ENCODE measurements at places on chromosomes 3 and 15.
A peak's percentile ranks its signal among the peaks of the same experiment; 100 is the strongest.

- DNase-seq = no peak
These were observed 235.3 kb upstream of the ST8SIA2 start for GRCh38 chr15:92158426-92158825.

DNA sequence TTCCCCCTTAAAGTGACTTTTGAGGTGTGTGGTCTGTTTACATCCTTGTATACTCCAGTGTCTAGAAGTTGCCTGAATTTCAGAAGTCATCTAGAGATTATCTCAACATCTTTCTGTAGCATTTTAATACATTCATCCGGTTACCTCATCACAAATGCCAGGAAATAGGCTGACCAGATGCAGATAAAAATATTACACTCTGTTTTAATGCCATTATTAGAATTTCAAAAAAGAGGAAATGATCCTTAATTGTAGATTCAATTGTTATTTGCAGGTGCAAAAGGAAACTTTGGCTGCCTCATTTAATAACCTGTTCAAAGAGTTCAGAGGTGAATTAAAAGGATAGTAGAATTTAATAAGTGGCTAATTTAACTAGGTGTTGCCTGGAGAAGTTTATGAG, 290.9 kb downstream of the C3orf38 start:
- DNase-seq = no peak

DNA sequence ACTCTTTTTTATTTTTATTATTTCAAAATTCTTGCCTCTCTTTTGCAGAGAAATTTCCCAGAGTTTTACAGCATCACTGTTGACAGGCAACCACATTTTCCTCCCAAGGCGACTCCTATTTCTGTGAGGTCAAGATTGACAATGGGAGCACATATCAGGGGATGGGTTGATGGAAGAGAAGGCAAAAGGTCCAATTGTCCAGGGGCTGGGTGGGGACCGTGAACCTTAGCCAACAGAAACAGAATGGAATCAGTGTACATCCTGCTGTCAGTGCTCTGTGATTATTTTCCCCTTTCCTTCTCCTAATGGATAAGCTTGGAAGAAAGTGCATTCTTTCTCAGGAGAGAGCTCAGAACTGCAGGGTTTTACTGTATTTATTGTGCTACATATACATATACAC, 42.4 kb downstream of the CNTN6 start:
- no peak for DNase-seq

DNA sequence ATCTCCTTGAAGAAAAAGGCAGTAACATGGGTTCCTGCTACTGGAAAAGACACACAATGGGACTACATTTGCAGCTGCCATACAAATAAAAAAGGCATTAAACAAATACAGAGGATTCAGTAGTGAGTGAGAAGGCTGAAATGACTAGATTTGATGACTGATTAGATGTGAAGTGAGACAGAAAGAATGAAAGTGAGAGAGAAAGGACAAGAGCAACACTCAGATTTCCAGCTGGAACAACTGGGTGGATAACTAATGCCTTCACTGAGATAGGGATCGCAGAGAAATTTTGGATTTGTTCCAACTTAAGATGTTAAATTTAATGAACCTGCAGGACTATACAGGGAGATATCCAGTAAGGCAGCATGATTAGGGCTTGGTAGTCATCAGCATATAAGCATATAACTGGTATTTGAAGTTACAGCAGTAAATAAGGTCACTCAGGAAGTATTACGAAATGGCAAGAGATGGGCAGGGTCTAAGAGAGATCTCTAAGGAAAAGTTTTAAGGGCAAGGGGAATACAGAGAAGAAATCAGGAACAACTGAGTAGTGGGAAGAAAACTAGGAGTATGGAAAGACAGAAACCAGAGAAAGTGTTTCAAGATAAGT, 8.2 kb downstream of the OSBPL11 start:
- DNase-seq = no peak

GRCh38 chr3:168154089-168154488, 58.4 kb upstream of the GOLIM4 start:
- DNase-seq = no peak

DNA sequence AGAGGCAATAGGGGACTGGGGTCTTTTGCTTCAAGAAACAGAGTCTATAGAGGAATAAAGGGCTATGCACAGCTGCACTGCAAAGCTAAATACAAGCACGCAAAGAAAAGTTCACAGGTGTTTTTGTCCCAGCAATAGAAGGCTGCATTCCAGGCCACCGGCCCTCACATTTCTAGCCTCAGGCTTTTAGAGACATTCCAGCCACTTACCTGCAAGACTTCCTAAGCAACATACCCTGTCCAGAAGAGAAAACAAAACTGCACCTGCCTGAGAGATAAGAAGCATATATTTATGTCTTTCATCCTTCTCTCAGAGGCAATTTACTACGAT, 220.5 kb downstream of the OPA1 start:
- DNase-seq = no peak

DNA sequence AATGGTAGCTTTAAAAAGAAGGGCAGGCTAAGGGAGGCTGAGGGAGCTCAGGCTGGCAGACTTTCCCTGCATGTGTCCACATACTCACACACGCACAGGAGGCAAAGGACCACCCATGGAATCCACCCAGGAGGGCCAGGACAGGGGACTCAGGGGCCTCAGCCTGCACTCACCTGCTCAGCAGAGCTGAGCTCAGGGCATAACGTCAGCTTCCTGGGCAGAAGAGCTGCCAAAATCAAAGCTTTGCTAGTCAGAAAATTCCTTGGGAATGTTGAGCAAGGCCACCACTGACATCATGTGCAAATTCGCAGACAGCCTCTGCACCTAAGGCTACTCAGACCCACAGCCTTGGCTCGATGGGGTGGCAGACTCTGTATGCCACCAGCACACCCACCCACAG, 16.4 kb upstream of the ALAS1 start:
- DNase-seq = no peak

DNA sequence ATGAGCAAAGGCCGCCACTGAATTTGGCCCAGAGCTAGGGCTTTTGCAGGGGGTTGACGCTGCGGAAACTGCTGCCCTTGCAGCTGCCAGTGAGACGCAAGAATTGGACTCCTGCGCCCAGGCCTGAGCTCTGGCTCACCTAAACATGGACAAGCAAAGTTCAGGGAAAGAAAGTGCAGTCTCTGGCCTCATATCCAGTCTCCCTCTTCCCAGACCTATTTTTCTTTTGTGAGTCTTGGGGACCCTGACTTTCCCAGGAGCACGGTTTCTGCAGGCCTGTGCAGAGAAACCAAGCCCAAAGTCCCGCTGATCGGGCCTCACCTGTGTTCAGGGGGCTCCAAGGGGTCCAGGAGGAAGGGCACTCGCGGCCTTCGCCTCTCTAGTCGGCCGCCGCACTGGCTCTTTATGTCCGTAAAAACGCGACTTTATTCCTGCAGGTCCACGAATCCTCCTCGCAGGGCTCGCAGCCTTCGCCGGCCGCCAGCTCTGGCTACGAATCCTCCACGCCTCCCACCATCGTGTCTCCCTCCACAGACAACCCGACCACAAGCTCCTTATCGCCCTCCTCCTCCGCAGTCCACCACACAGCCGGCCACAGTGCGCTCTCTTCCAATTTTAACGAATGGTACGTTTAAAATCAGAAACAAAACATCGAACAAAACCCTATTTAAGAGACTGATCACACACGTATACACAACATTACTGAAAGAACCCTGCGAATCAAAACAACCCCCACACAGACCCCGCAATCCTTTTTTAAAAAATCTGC, 3.9 kb downstream of the ZIC1 start:
- no peak for DNase-seq

- DNase-seq = no peak
These were observed 47.5 kb downstream of the RYR3 start for GRCh38 chr15:33358306-33358705.

DNA sequence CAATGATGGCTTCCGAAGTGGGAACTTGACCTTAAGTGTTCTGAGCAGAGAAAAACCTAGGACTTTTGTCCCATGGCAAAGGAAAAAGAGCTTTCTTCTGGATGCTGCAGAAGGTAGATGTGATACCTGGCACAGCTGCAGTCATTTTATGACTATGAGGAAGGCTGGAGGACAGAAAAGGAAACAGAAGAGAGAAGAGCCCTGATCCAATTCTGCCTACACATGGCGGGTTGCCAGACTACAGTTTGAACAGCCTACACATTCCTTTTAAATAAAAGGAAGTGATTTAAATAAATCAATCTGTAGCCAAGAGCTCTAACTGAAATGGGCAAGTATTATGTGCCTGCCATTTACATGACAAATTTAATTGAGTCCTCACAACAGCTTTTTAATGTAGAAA, 43.6 kb upstream of the CHRNB4 start:
- no peak for DNase-seq

DNA sequence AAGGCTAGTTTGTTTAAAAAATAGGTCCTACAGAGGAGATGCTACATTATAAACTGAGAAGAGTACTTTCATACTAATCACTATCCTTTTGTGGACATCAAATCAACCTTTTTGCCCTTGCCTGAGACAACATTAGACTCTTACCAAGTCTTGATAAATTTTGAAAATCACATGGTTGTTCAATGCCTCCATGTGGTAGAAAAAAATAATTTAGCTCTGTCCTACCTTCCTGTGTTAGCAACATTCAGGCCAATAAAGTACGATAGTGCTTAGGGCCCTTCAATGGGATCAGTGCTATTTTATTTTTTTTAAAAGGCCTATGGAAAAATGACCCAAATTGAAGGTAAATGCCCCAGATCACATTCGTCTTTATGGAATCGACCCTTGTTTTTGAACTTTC, 5.0 kb upstream of the UBE2E1 start:
- no peak for DNase-seq

GRCh38 chr3:190617185-190617584, 103.3 kb downstream of the IL1RAP start:
- DNase-seq = no peak

- peak; percentile 46 for DNase-seq
These were observed 4.5 kb downstream of the HEMK1 start for GRCh38 chr3:50573566-50574443.

DNA sequence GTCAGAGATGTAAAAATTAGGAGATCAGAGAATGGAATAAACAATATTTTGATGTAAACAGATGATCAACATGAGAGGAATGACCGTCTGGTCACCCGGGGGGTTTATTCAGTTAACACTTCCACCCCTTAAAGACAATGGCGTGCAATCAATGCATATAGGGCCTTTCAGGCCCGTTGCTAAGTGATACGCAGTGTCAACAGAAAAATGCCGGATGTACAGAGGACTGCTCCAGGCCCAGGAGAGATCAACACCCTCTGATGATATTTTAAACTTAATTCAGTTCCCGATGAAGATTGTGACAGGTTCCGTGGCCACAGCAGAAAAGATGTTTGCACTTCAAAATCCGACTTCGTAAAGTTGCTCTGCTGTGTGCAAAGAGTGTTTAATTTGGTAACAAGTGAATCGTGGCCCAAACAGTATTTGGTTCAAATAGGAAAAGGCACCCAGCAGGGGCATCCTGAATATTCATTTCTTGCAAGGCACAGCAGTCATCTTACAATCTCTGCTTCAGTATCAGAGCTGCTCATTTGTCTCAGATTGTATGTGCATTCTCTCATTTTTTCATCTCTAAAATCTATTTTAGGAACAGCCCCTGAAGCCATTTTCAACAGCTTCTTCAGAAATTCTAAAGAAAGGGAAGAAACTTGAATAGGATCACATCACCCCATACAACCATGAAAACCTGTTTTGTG, 72.6 kb downstream of the FOXB1 start:
- DNase-seq = no peak

- DNase-seq = no peak
These were observed 153.1 kb upstream of the DPH6 start for GRCh38 chr15:35698966-35699575.

DNA sequence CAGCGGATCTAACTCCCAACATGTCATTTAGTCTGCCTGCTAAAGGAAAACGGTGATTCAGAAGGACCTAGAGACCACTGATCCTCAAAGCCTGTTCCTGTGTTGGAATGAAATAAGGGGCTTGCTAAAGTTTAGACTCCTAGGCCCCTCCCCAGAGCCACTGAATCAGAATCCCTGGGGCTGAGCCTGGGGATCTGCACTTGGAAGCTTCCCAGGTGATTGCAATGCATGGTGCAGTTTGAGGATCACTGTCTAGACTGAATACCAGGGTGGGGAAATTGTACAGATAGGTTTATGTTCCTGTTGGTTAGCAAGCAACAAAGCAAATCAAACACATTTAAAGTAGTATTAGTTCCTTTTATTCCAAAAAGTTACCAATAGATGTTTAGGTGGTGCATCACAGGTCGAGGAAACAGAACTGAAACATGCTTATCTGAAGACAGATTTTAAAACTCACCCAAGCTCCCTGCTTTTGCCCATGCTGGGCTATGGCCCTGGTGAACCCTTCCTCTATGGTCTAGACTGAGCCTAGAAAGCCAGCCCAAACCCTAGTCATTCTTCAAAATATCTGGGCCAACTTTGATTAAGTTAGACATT, 29.6 kb upstream of the SPTBN5 start:
- no peak for DNase-seq

DNA sequence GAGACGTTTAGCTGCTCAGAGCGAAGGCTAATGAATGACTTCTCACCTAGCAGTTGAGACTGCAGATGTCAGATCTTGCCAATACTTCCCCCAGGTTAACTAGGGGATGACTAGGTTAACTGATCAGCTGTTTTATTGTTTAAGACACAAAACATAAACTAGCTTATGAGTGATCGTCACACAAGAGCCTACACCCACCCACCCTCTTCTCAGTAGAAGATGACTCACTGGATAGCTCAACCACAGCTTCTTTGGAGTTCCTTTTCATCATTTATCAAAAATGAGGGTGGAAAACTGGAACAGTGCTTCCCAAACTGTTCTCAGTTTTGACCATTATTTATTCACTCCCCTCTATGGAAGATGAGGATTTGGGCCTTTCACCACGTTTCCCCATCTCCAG, 25.2 kb downstream of the GASK1A start:
- no peak for DNase-seq

GRCh38 chr3:53531749-53532148, 37.3 kb downstream of the CACNA1D start:
- no peak for DNase-seq

Measured in stimulated activated CD8-positive, alpha-beta memory T cell treated with anti-CD3 and anti-CD28 coated beads, Interleukin-7, amount 100 ng/mL, for 1 hour (primary cell).